ENCODE measurements at places on chromosomes 3 and 15.

- no peak for DNase-seq
Observed at GRCh38 chr15:35067496-35068347, 17.4 kb downstream of the NANOGP8 start.

DNA sequence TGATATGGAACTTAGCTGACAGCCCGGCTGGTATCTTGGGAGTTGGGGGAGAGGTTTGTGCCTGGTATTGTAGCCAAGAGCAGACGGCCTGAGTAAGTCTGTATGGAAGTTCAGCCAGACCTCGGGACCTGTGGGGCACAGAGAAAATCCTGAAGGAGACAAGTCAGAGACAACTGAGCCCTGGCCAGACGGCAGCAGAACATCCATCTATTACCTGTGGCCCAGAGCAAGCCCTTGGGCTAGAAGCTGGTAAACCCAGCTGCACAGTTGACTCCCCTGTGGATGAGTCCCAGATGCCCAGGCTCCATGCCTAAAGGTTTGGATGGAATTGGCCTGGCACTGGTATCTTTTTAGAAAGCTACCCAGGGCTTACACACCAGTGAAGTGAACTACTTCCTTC is 70.4 kb upstream of the DLG1 start:
- DNase-seq = no peak

DNA sequence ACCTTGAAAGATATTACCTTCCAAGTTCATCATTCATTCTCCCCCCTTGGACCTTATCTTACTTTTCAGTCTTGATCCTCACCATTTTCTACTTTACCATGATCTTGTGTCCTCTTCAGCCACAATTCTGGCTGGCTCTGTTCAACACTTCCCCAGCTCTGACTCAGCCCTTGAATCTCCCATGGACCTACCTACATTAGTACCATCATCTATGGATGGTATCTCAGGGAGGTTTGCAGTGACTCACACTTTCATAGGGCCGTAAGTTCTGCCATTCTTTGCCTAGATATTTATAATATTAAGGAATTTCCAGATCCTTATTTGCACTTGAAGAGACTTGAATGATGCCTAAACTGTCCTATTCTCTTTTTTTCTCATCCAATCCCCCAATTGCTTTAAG is 213.7 kb upstream of the RORA start:
- no peak for DNase-seq

GRCh38 chr15:79037848-79038247 is 52.7 kb downstream of the RASGRF1 start:
- no peak for DNase-seq

- no peak for DNase-seq
Observed at GRCh38 chr3:102443021-102443420, 8.2 kb downstream of the ZPLD1 start.

DNA sequence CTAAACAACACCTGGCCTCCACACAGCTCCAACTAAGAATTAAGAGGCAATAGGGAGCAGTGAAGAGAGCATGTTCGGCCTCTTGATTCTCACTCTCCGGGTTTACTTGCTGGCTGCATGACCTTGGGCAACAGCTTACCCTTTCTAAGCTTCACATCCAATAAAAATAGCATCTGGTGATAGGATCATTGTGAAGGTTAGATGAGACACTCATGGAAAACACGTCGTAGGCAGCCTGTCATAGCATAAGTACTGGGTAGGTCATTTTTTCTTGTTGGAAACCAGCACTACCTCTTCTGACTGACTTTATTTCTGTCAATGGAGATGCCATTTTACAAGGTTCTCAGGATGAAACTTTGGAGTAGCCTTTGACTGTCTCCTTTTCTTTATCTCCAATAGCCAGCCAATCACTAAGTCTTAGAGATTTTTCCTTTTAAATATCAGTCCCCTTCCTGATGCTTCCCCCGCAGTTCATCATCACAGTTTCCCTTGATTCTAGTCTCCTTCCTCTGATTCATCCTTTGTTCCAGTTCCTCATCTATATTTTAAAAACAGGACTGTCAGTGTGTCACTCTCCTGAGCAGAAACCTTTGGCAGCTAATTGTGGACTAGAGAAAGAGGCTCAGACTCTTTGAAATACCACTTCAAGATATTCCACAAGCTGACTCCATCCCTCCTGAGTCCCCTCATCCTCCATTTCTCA is 271.5 kb downstream of the SLC9A9 start:
- no peak for DNase-seq

DNA sequence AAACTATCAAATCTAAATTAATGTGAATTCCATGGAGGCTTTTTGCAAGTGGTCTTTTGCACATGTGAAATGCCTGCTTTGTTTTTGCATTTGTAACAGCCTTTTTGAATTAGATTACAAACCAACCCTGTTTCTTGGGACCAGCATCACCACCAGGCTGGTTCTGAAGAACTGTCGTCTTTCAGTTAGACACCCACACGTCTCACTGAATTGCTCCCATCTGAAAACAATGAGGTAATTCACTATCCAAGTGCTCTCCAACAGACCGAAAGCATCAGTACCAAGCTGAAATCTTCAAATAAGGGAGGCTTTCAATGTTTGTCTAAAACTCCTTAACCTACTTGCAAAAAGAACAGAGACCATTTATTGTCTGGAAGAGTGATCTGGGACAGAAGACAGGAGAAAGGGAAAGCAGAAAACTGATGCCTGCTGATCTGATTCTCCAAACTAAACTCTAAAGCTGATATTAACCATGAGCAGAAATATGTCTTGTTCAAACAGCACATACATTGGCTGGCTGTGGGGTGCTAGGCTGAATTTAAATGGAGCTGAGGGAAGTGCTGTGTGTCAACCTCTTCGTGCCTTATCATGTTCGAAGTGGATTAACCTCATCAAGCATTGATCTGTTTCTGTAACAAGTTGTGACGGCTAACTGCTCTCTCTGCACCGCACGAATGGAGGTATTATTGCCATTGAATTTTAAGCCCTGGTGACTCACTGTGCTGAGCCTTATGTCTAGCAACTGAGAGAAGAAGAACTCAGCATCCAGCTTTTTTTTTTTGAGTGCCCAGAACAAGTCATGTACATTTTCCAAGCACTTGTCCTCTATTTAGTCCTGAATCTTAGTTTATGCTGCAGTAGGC is 213.7 kb upstream of the P2RY1 start:
- DNase-seq = no peak

GRCh38 chr3:49725906-49726681 is 2.3 kb upstream of the GMPPB start:
- no peak for DNase-seq

- DNase-seq = no peak
Observed at GRCh38 chr3:98577178-98577895, 16.1 kb downstream of the CPOX start.

GRCh38 chr3:133620066-133620784 is 41.5 kb downstream of the TOPBP1 start:
- DNase-seq = no peak

DNA sequence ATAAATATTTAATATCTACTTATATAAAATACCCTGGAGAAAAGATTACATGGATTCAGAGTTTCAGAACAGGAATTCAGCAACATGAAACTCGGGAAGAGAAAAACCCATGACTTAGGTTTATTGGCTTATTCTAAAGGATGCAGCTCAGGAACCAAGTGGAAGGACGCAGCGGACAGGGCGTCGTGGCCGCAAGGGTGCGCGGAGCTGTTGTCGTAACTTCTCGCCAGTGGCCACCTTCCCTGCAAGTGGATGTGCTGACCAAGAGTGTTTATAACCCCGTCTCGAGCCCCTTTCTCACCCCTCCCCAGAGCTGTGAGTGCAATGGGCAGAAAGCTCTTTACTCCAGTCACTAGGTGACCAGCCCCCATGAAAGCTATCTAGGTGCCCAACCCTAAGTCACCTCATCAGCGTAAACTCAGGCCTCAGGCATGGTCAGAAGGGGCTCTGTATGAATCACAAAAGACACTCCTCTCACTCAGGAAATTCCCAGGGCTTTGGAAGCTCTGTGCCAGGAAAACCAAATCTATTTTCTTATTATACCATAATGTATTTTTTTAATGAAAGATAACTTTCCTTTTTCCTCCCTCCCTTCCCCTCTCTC is 77.3 kb downstream of the CHRNA7 start:
- no peak for DNase-seq

- no peak for DNase-seq
Observed at GRCh38 chr3:182523836-182524235, 269.5 kb upstream of the ATP11B start.

- DNase-seq = no peak
Observed at GRCh38 chr3:89107461-89108290, at the start of gene EPHA3. Gene EPHA3, plus strand, starts transcription at chr3:89107621. Its CDS starts 128 bp downstream, at chr3:89107749.

GRCh38 chr3:164640591-164640990 is 437.7 kb downstream of the SI start:
- DNase-seq = no peak

DNA sequence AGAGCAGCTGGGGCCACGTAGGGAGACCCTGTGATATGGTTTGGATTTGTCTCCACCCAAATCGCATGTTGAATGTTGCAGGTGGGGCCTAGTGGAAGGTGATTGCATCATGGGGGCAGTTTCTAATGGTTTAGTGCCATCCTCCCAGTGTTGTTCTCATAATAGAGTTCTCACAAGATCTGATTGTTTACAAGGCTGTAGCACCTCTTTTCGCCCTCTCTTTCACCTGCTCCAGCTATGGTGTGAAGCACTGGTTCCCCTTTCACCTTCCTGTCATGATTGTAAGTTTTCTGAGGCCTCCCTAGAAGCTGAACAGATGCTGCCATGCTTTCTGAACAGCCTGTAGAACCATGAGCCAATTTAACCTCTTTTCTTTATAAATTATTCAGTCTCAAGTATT is 198.9 kb upstream of the CBLB start:
- DNase-seq = no peak

DNA sequence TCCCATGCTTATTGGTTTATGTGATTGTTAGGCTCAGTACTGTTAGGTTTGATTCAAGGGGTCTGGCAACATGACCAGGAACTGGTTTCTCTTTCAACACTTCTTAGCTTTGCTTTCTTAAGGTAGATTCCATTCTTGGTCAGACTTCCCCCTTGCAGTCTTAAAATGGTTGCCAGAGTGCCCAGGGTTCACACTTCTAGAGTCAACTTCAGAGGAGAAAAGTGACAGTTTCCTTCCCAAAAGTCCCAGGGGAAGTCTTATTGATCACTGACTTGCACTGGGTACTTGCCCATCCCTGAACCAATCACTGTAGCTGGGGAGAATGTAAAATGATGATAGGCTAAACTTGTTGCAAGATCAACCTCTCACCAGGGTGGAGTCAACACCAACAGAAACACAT is 14.1 kb downstream of the MGLL start:
- DNase-seq = no peak

- DNase-seq = no peak
Observed at GRCh38 chr3:132457286-132457685, 40.0 kb downstream of the DNAJC13 start.

GRCh38 chr3:61442696-61443095 is 118.7 kb upstream of the PTPRG start:
- no peak for DNase-seq

- no peak for DNase-seq
Observed at GRCh38 chr3:190183121-190183520, 62.4 kb upstream of the P3H2 start.

GRCh38 chr15:53416219-53416940 is 343.1 kb downstream of the WDR72 start:
- no peak for DNase-seq

Data from activated CD8-positive, alpha-beta memory T cell treated with anti-CD3 and anti-CD28 coated beads for 1 hour (primary cell).